ENCODE measurements at places on chromosomes 16 and 17. TPM values are rescaled to one million over a fixed set of nuclear protein-coding genes. Genes with fewer than 3 reads are reported as not detected.

Gene ZMYND15
- 4.9 TPM for total RNA-seq

- DNase-seq = no peak
Measured at GRCh38 chr16:6200271-6200670, 1102.7 kb upstream of the EEF2KMT start.

DNA sequence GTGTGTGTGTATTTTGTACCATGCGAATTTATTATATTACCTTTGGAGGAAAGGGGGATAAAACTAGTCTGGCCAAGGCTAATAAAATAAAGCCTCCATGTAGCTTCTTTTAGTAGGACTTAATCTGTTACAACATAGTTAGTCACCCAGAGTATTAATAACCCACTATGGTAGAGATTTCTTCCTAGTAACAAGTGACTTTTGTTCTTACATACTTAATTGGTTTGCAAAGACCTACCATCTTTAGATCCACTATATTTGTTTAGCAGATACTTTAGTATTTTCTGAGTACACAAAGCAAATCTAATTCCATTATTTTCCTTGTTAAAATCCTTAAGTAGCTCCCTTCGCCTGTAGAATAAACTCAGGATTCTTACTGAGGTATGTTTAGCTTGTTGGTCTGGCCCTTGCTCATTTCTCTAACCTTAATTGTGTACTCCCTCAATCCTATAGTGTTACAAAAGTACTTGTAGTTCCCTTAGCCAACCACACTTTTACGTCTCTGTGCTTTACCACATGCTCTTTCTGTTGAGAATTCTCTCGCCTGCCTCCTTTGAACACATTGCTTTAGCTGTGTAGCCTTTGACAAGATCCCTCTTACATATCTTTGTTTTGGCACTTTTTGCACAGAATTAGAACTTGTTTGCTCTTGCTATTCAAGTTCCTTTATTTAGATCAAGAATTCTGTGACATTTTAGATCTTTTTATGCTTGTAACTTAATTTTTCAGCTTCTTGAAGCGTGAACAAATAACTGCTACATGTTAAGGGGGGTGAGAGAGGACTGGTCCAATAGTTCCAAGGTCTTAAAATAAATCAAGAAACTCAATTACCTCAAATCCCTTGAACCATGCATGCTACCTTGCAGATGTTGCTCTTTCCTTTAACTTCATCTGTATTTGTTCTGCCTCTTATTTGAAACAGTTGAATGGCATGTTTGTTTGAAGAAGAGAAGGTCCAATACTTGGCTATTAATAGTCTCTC is 23.8 kb downstream of the CLTC start:
- no peak for DNase-seq

GRCh38 chr16:2874032-2874911 is 8.7 kb upstream of the FLYWCH2 start:
- DNase-seq = no peak

Gene NEK8
- total RNA-seq = 3.5 TPM

DNA sequence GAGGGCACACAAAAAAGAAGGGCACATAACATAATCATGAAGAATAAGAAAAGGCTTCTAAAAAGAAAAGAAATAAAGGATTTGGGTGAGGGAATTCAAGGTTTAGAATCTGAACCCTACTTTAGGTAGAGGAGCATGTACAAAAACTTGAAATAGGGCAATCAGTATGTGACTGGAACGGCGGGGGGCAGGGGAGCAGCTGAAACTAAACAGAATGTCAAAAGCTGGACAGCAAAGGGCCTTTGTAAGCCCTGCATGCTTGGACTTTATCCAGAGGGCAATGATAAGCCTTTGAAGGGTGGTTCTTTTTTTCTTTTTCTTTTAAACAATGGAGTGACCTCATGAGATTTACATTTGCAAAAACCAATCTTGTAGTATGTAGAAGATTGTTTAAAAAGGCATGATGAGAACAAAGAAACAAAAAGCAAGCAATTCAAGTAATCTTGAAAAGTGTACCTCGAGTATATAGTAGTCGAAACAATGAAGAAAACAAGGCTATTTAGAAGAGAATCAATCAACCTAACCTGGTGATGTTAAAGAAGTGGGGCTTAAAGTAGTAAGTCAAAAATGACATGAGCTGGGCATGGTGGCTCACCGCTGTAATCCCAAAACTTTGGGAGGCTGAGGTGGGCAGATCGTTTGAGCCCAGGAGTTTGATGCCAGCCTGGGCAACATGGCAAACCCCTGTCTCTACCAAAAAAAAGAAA is 46.7 kb upstream of the ANKFY1 start:
- no peak for DNase-seq

DNA sequence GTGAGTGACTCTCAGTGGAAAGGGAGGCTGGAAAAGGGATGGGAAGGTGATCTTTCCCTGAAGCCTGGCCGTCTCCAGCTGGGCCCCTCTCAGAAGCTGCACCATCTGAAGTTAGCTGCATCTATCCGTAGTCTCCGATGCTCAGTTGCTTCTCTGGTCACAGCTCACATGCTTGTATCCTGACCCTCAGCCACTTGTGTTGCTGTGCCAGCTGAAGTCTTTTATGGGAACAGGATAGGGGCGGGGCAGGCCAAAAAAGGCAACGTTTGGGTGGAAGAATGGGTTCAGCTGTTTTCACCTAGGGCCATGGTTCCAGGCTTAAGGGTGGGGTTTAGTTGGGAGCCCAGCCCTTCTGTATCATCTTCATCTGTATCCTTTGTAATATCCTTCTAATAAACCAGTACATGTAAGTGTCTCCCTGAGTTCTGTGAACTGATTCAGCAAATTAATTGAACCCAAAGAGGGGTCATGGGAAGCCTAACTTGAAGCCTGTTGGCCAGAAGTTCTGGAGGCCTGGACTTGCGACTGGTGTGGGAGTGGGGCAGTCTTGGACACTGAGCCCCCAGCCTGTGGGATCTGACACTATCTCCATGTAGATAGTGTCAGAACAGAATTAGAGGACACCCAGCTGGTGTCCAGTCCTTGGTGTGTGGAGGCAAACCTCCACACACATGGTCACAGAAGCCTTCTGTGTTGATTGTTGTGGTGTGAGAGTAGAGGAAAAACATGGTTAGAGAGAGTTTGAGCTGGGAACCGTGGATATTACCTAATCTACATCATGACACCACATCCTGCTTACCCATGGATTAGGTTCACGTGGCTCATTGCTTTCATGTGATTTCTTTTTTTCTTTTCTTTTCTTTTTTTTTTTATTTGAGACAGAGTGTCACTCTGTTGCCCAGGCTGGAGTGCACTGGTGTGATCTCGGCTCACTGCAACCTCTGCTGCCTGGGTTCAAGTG is 49.3 kb upstream of the FBXO47 start:
- DNase-seq = no peak

Gene PPM1D
- 16.7 TPM for total RNA-seq

DNA sequence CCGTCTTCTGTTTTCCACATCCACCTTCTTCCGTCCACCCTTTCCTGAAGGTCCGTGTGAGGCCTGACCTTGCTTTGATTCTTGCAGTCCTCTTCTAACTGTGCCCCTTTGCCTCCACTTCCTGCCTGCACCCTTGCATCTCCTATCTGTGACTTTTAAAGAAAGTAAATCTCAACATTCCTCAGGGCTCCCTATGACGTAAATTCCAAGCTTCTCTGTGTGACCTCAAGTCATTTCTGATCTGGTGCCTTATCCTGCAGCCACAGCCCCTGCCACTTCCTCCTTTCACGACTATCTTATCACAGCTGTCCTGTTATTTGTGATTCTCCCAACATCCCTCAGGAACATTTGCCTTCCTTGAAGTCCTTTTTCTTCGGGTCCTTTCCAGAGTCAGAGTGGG is 520.5 kb downstream of the CDH13 start:
- DNase-seq = no peak
